ENCODE measurements at places on chromosomes 16 and 17. TPM values are rescaled to one million over a fixed set of nuclear protein-coding genes. Genes with fewer than 3 reads are reported as not detected.

GRCh38 chr16:21663889-21664647, at the start of gene OTOA:
TSS of gene OTOA (plus strand) at chr16:21663968. CDS start at chr16:21678515, 14,547 bp downstream.
- H3K4me1 ChIP-seq, result peaks cover 8% of the 10 kb centered on the region
- no peak within 1 kb of the TSS for H3K27ac ChIP-seq
- H3K36me3 ChIP-seq, result no peaks in the 10 kb centered on the region
- no peak within 1 kb of the TSS for H3K4me3 ChIP-seq

DNA sequence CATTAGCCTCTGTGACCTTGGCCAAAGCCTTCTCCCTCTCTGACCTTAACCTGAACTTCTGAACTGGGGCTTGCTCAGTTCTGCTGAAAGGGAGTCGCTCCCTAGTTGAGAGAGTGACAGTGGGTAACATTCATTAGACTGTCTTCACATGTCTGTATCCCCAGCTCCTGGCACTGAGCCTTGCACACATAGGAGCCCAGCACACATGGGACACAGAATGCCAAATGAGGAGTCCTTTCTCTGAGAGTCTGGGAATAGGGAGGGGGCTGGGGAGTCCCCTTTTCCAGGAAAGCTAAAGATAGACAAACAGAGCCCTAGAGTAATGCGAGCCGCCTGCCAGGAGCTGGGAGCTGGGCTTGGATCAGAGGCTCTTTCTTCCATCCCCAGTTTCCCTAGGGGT, 2.5 kb downstream of the TAC4 start:
- H3K36me3 ChIP-seq, result no peaks in the 10 kb centered on the region
- H3K4me1 ChIP-seq, result no peaks in the 10 kb centered on the region
- peaks cover 4% of the 10 kb centered on the region for H3K27me3 ChIP-seq
- no peak for DNase-seq
- H3K27ac ChIP-seq, result no peak overlapping the region

- H3K27ac ChIP-seq, result no peak overlapping the region
- H3K4me1 ChIP-seq, result no peaks in the 10 kb centered on the region
- H3K36me3 ChIP-seq, result no peaks in the 10 kb centered on the region
- H3K4me3 ChIP-seq, result no peak overlapping the region
These were observed 28.7 kb upstream of the TNRC6A start for GRCh38 chr16:24700549-24701392.

GRCh38 chr16:30895627-30896260, 670 bp upstream of the CTF1 start:
- H3K4me3 ChIP-seq, result peak overlapping the region; percentile 60
- H3K4me1 ChIP-seq, result peaks cover 47% of the 10 kb centered on the region
- peak; percentile 55 for DNase-seq

GRCh38 chr17:57892820-57893595, 43.2 kb upstream of the MRPS23 start:
- H3K36me3 ChIP-seq, result no peaks in the 10 kb centered on the region
- H3K4me1 ChIP-seq, result no peaks in the 10 kb centered on the region
- peaks cover 5% of the 10 kb centered on the region for H3K27me3 ChIP-seq

DNA sequence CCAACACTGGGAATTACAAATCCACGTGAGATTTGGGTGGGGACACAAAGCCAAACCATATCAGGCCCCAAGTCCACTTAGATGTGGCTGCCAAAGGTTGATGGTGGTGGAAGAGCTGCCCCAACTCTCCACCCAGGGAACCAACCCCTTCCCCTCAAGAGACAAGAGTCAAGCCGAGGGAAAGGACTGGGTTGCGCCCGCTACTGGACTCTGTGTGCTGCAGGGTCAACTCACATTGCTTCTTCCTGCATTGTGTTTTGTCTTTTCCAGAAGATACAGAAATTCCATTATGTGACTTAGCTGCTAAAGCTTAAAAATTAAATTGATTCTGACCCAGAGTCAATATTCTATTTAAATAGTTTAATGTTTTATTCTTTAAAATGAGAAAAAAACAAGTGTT, 58.5 kb downstream of the ADAMTS18 start:
- no peak overlapping the region for H3K27ac ChIP-seq
- no peak for DNase-seq
- no peaks in the 10 kb centered on the region for H3K4me1 ChIP-seq

- H3K27ac ChIP-seq, result peak overlapping the region; percentile 68
- DNase-seq, result peak; percentile 82
- H3K4me1 ChIP-seq, result peaks cover 70% of the 10 kb centered on the region
- peaks cover 35% of the 10 kb centered on the region for H3K36me3 ChIP-seq
These were observed 2.7 kb downstream of the FHOD1 start for GRCh38 chr16:67244387-67245185.

DNA sequence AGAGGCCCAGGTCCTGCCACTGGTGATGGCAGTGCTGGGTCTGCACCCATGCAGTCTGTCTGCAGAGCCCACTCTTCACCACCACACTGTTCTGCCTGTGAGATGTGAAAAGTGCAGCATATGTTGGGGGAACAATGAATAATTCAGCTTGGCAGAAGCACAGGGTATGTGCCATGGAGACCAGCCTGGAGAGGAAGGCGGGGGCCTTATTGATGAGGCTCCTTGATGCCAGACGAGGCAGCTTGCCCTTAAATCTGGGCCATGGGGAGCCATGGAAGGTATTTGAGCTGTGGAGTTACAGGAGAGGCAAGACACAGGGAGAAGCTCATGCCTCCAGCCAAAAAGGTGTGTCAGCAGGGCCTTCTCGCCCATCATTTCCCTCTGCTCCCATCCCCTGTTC, 124.7 kb downstream of the C16orf78 start:
- H3K4me3 ChIP-seq, result no peak overlapping the region
- no peaks in the 10 kb centered on the region for H3K4me1 ChIP-seq
- H3K36me3 ChIP-seq, result no peaks in the 10 kb centered on the region
- DNase-seq, result no peak
- peaks cover 2% of the 10 kb centered on the region for H3K27me3 ChIP-seq

- peaks cover 38% of the 10 kb centered on the region for H3K27me3 ChIP-seq
- H3K4me3 ChIP-seq, result no peak overlapping the region
- H3K27ac ChIP-seq, result no peak overlapping the region
- peaks cover under 1% of the 10 kb centered on the region for H3K36me3 ChIP-seq
- DNase-seq, result peak; percentile 78
- peaks cover 16% of the 10 kb centered on the region for H3K4me1 ChIP-seq
These were observed 1.0 kb upstream of the SLC38A8 start for GRCh38 chr16:84043486-84044117.

DNA sequence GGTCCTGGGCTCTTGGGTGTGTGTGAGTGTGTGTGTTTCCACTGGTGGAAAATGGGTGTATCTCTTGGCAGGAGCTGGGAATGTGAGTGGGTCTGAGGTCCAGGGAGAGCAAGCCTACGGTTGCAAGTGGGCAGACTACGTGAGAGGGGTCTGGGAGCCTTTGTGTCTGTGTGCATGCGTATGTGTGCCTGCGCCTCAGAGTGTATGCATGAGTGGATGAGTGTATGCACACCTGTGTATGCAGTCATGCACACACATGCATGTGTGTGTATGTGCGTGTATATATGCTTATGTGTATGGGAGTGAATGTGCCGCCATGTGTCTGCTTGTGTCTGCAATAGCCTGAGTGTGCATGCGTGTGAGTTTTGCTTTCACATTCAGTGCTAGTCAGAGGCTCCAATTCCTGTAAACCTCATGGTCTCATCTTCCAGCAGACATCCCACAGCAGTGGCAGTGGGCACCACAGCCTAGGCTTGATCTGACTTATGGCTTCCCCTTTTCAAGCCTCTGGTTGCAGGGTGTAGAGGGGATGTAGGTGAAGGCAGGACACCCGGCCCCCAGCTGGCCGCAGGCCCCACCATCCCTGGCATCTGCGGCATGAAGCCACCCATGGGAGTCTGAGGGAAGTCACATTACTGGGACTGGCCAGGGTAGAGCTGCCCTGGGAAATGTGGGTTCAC, 19.7 kb upstream of the RMI2 start:
- no peaks in the 10 kb centered on the region for H3K36me3 ChIP-seq
- no peak for DNase-seq
- H3K27me3 ChIP-seq, result peaks cover 29% of the 10 kb centered on the region
- no peak overlapping the region for H3K4me3 ChIP-seq
- H3K27ac ChIP-seq, result no peak overlapping the region

DNA sequence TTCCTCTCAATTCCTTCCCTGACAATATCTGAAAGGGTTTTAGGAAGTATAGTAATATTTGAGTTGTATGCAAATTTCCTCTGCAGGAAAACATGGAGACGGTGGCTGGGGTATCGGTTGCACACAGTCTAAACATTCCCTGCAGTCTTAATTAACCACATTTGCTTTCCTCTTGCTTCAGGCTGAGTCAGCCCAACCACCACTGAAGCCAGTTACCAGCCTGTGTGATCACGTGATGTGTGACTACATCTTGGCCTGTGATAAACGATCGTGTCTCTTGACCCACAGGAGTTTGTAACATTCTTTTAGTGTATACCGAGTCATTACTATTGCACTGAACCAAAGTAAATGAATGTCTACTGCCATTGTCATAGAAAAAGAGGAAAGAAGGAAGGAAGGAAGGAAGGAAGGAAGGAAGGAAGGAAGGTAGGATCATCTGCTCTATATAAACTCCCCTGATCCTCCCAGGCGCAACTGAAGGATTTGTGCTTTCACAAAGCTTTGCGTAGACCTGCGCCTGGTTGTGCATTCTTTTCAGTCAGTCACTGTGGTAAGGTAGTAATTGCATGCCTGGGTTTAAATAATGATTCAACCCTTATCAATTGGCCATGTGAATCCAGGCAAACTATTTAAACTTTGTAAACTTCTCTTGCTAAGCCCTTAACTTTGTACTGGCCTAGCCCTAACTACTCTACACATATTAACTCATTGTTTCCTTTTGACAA, 280.6 kb upstream of the SALL1 start:
- no peak overlapping the region for H3K4me3 ChIP-seq
- H3K27ac ChIP-seq, result no peak overlapping the region
- H3K27me3 ChIP-seq, result no peaks in the 10 kb centered on the region
- H3K4me1 ChIP-seq, result no peaks in the 10 kb centered on the region

- H3K27ac ChIP-seq, result peak overlapping the region; percentile 27
- peaks cover 58% of the 10 kb centered on the region for H3K36me3 ChIP-seq
- no peak for DNase-seq
- H3K4me3 ChIP-seq, result no peak overlapping the region
- peaks cover 48% of the 10 kb centered on the region for H3K4me1 ChIP-seq
- no peaks in the 10 kb centered on the region for H3K27me3 ChIP-seq
These were observed 4.6 kb downstream of the ANKRD11 start for GRCh38 chr16:89485701-89486246.

DNA sequence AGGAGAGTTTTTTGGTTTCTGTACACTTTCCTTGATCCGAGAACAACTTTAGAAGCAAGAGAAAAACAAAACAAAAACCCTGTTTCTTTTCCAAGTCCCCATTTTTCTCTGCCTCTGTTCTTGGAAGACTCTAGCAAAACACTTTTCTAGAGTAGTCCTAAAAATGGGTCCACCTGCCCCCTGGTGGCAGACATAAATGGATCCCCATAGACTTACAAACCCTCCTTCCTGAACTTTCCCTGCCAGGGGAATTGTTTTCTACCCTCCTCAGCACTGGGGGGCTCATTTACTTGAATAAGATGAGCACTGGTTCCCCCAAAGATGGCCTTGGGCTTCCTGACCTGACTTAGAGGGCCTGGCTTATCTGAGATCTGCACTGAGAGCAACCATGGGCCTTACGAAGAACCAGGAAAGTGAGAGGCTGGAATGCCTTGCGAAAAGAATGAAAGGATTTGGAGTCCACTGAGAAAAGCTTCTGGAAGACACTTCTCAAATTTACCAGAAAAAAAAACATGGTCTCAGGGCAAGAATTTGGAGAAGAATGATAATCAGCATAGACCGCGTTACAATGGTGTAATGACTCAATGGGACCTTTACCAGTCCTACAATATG, 48.0 kb upstream of the CDYL2 start:
- no peak overlapping the region for H3K27ac ChIP-seq
- peak; percentile 37 for DNase-seq
- H3K36me3 ChIP-seq, result no peaks in the 10 kb centered on the region

GRCh38 chr16:74817851-74818250, 43.2 kb upstream of the FA2H start:
- H3K36me3 ChIP-seq, result no peaks in the 10 kb centered on the region
- no peak for DNase-seq
- H3K27me3 ChIP-seq, result peaks cover 17% of the 10 kb centered on the region
- H3K27ac ChIP-seq, result no peak overlapping the region
- no peaks in the 10 kb centered on the region for H3K4me1 ChIP-seq
- H3K4me3 ChIP-seq, result no peak overlapping the region

GRCh38 chr16:88289968-88290401, 92.8 kb upstream of the ZNF469 start:
- H3K27ac ChIP-seq, result no peak overlapping the region
- no peak for DNase-seq
- peaks cover 10% of the 10 kb centered on the region for H3K4me1 ChIP-seq
- H3K36me3 ChIP-seq, result no peaks in the 10 kb centered on the region

GRCh38 chr17:17935321-17936271, 36.6 kb downstream of the TOM1L2 start:
- no peaks in the 10 kb centered on the region for H3K27me3 ChIP-seq
- no peaks in the 10 kb centered on the region for H3K4me1 ChIP-seq
- DNase-seq, result no peak
- no peaks in the 10 kb centered on the region for H3K36me3 ChIP-seq

- H3K4me1 ChIP-seq, result peaks cover 2% of the 10 kb centered on the region
- no peak for DNase-seq
- no peak overlapping the region for H3K4me3 ChIP-seq
- H3K27ac ChIP-seq, result no peak overlapping the region
- H3K27me3 ChIP-seq, result peaks cover 3% of the 10 kb centered on the region
These were observed 5.3 kb upstream of the NSMCE1 start for GRCh38 chr16:27273670-27274423.

- peak overlapping the region; percentile 56 for H3K27ac ChIP-seq
- DNase-seq, result peak; percentile 86
- H3K4me1 ChIP-seq, result no peaks in the 10 kb centered on the region
- H3K4me3 ChIP-seq, result peak overlapping the region; percentile 42
- H3K36me3 ChIP-seq, result no peaks in the 10 kb centered on the region
These were observed 2046.8 kb downstream of the TP53TG3F start for GRCh38 chr16:35506018-35506897.

DNA sequence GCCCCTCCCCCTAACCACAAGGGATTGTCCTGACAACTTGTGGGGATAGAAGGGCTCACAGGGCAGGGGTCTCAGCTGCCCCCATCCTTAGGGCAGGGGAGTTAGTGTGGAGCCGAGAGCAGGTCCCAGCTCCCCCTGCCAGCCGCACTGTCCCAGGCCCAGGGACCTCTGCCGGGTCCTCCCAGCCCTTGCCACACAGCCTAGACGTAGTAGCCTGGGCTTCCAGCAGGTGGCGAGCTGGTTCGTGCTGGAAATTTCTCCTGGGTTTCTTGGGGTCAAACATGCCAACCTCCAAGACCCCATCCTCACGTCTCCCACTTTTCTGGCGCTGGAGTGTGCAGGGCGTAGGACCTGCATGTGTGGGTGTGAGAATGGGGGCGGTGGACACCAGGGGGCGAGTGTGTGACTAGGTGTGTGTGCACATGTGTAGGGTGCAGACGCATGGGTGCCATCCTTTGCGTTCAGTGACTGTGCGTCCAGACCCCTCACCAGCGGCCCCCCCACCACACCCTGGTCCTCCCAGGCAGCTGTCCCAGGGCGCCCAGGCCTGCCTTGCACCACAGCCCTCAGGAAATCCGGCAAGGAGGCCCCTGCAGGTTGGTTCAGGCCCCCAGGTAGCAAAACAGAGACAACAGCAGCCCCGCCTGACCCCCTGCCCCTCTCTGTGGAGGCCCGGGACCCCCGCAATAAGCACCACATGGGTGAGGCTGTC, 29.5 kb downstream of the SBK1 start:
- H3K4me1 ChIP-seq, result no peaks in the 10 kb centered on the region
- no peak overlapping the region for H3K4me3 ChIP-seq
- H3K36me3 ChIP-seq, result no peaks in the 10 kb centered on the region

- H3K27ac ChIP-seq, result no peak overlapping the region
These were observed 8.4 kb upstream of the PIEZO1 start for GRCh38 chr16:88793251-88793954.

RNF135 gene
- polyA plus RNA-seq, result not detected

FOXJ1 gene
- polyA plus RNA-seq, result not detected

CD19 gene
- 2.6 TPM for polyA plus RNA-seq

VAT1L gene
- polyA plus RNA-seq, result not detected

USP22 gene
- 51.6 TPM for polyA plus RNA-seq

ZFHX3 gene
- polyA plus RNA-seq, result 0.05 TPM

ORMDL3 gene
- 31.9 TPM for polyA plus RNA-seq

WDR45B gene
- polyA plus RNA-seq, result 43.1 TPM

CFAP97D1 gene
- polyA plus RNA-seq, result not detected
